ENCODE measurements at places on chromosomes 1 and 21.
A peak's percentile ranks its signal among the peaks of the same experiment; 100 is the strongest.

DNA sequence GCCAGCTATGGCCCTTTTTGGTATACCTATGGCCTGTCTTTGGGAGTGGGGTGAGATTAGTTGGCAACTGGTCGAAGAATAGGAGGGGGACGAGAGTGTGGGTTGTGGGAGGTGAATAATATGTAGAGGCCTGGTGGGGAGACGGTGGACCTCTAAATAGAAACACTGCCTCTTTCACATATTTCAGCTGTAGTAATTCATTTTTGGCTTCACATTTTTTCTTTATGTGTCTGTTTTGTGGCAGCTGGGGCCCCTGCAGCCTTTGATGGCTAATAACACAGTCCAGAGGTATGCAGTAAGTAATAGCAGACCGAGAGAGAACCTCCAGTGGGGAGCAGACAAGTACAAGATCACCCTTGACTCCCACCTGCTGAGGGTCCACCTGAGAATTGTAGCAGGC is 75.9 kb downstream of the HLX start:
- no peak for DNase-seq

GRCh38 chr1:234924450-234925355 is 203.9 kb downstream of the TOMM20 start:
- DNase-seq: no peak

- DNase-seq: peak; percentile 82
These were observed 89.5 kb upstream of the CD53 start for GRCh38 chr1:110783292-110783918.

DNA sequence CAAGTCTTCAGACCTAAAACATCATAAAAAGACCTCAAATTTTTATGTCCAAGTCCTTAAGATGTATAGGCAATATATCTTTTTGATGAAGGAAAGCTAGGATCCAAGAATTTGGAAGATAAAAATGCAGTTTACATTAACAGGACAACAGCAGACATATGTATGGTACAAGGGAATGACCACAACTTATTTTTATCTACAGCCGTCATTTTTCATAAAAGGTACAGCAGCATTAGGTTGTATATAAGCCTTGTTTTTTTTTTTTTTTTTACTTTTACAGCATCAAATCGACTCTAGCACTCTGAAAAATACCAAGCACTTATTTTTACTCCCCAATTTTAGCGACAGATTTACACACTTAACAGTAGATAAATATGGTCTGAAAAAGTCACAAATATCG is 1.3 kb downstream of the SRSF10 start:
- no peak for DNase-seq

DNA sequence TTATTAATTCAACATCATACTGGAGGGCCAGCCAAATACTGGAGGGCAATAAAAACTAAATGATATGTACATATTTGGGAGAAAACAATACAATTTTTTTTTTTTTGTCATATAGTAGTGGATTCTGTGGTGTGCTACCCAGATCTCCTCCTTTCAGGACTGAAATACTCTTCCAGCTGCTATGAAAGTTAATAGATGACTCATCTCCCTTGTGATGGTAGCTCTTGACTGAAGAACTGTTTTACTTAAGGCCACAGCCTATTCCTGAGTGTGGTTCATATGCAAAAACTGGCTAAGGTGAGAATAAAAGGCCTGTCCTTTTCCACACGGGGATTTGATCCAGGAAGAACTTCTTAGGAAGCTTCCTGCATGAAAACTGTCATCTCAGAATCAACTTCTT is 307.9 kb downstream of the HLX start:
- no peak for DNase-seq

GRCh38 chr1:200428482-200429205 is 18.8 kb upstream of the ZNF281 start:
- DNase-seq: no peak

- DNase-seq: no peak
These were observed 3.4 kb downstream of the PPP2R5A start for GRCh38 chr1:212288615-212289014.

GRCh38 chr1:79501153-79501552 is 494.6 kb upstream of the ADGRL4 start:
- DNase-seq: no peak

GRCh38 chr1:214332946-214333798 is 52.2 kb downstream of the SMYD2 start:
- peak; percentile 83 for DNase-seq

- no peak for DNase-seq
These were observed 122.0 kb downstream of the LACTBL1 start for GRCh38 chr1:22850681-22851080.

GRCh38 chr21:42530167-42530518 is 16.5 kb downstream of the SLC37A1 start:
- DNase-seq: peak; percentile 47

DNA sequence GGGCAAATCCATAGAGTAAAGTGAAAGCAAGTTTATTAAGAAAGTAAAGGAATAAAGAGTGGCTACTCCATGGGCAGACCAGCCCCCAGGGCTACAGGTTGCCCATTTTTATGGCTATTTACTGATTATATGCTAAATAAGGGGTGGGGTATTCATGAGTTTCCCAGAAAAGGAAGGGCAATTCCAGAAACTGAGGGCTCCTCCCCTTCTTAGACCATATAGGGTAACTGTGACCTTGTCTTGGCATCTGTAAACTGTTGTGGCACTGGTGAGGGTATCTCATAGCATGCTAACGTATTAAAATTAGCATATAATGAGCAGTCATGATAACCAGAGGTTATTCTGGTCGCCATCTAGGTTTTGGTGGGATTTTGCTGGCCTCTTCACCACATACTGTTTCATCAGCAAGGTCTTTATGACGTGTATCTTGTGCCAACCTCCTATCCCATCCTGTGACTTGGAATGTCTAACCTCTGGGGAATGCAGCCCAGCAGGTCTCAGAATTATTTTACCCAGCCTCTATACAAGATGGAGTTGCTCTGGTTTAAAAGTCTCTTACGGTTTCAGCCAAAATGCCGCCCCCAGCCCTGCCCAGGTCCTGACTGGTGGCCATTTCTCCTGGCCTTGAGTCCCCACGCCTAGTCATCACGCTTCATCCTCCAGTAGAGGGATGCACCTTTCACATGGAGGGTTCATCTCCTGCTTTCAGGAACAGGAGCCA is 982 bp upstream of the TRIM17 start:
- no peak for DNase-seq

DNA sequence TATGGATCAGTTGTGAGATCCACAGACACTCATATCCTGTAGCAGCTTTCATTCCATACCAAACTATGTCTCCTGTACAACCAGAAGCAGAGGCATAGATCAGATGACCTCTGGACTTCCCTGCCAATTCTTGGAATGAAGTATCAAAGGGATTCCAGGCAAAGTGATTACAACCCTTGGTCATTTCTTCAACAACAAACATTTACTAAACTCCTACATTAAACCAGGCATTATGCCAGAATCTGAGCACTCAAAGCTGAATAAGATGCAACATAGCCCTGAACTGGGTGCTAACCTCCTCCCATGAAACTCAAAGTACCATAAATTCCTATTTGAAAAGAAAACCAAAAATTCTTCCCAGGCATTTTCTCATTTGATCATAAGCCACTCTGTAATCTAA is 121.2 kb upstream of the SGIP1 start:
- no peak for DNase-seq

GRCh38 chr1:230163205-230163604 is 96.2 kb downstream of the GALNT2 start:
- DNase-seq: no peak

- no peak for DNase-seq
These were observed 60.7 kb downstream of the HSF2BP start for GRCh38 chr21:43598416-43599120.

- DNase-seq: no peak
These were observed 124.0 kb downstream of the TRIM33 start for GRCh38 chr1:114387010-114387360.

- no peak for DNase-seq
These were observed 309.4 kb downstream of the BRINP3 start for GRCh38 chr1:190168116-190168892.

DNA sequence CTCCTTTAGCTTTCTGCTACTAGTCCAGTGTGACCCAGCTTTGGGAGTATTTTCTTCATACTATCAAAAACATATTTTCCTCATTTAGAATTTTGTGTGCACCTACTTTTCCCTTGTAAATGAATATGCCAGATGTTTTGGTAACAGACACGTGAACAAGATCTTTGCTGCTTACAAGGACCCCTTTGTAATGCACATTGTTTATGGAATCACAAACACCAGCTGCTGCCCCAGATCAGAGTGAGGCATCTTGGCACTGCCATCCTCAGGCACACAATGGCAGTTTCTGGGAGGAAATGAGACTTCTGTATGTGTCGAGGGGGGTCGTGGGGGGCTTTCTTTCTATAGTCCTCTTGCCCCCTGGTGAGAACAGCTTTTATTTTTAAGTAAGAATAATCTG is 115.7 kb downstream of the RGL1 start:
- DNase-seq: no peak

DNA sequence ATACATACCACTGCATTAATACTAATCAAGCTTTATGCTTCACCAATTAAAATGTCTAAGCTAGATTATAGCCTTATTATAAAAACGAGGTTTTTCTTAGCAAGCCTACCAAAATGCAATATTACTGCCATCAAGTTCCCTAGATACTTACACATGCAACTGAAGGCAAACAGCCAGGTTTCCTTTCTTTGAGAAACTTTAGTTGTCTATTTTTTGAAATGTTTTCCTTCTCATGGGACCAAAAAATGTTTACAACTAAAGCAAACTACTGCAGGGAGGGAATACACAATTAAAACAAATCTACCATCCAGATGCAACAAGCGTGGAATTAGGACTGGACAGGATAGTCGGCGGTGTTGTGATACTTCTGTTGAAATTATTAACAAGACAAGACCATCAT is 1.3 kb downstream of the ZNF644 start:
- no peak for DNase-seq

DNA sequence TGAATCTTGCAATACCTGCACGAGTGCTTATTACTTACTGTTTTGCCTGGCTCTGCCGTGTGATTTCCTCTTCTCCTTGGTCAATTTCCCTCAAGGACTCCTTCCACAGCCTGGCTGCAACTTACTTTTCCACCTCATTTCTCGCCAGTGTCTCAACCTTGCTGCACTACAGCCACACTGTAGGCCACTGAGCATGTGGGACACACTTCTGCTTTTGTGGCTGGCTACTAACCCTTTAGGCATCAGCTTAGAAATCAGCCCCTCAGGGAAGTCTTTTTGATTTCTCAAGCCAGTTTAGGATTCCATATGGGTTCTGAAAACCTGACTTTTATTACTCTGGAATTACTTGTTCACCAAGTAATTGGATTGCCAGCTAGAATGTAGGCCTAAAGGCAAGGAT is 5.2 kb upstream of the DMRTB1 start:
- no peak for DNase-seq

DNA sequence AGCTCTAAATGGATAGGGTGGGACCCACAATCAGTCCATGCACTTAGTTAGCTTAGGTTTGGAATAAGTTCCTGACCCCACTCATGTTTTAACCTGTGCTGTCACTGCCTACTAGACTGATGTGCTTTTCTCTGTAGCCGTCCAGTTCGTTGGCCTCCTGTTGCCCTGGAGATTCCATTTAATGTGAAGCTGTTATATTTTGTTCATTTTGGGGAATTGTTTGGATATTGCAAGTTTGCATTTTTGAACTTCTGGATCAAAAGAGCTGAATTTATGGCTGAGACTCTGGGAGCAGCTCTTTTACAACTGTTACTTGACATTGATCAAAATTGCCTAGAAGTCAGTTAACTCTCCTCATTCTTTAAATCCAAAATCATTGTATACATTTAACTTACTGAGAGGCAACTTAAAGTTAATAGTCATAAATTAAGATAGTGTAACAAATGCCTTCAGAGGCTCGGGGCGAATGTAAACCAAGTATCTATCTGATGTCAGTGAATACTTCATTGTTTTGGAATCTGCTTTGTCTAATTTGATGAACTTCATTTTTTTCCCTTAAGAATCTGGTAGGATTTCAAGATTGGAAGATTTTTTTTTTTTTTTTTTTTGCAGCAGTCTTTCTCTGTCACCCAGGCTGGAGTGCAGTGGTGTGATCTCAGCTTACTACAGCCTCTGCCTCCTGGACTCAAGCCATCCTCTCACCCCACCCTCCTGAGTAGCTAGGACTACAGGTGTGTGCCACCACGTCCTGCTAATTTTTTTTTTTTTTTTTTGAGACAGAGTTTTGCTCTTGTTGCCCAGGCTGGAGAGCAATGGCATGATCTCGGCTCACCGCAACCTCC is 38.1 kb downstream of the MIGA1 start:
- no peak for DNase-seq

- no peak for DNase-seq
These were observed 99.5 kb downstream of the BCAR3 start for GRCh38 chr1:93581917-93582850.

GRCh38 chr1:74485622-74486021 is 26.8 kb downstream of the LRRC53 start:
- no peak for DNase-seq

- peak; percentile 43 for DNase-seq
These were observed 19.7 kb upstream of the ID3 start for GRCh38 chr1:23578997-23579363.

- no peak for DNase-seq
These were observed 80.1 kb upstream of the CXADR start for GRCh38 chr21:17432732-17433057.

- DNase-seq: no peak
These were observed 438.8 kb upstream of the OLFM3 start for GRCh38 chr1:102435483-102435882.

DNA sequence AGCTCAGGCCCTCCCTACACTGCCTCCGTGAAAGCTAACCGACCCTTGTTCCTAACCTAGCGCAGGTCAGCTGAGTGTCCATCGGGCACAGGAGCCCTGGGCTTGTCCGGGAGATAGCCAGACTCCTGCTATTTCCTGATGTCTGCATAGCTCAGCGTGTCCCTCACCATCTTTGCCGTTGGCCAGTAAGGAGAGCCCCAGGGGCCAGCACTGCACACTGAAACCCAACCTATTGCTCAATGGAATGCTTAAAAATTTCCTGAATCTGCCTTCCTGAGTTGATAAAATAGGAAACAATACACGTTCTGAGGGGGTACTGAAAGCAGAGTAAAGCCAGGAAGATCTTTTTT is 2.2 kb downstream of the RUNX1 start:
- no peak for DNase-seq

DNA sequence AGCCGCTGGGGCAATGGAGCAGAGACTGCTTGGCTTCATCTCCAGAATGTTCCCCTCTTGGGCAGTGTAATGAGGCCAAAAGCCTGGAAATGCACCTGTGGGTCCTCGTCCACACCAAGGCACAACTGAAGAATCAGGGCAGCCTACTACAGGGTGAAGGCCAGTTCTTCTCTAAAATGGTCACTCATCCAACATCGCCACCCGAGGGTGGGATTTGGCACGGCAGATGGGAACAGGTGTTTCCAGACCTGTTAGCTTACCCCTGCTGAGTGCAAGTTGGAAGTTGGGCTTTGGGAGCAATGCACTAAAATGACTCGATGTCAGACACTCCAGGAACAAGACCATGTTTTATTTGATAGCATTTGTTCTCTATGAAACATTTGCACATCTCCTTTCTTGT is 543.7 kb downstream of the NPHP4 start:
- DNase-seq: peak; percentile 44

- DNase-seq: no peak
These were observed 803.7 kb downstream of the KCNT2 start for GRCh38 chr1:195804547-195804946.

- DNase-seq: no peak
These were observed 35.7 kb upstream of the RCC1 start for GRCh38 chr1:28470146-28470545.

All from Karpas-422 (cell line).